ENCODE measurements at places on chromosomes 16 and 17. TPM values are rescaled to one million over a fixed set of nuclear protein-coding genes. Genes with fewer than 3 reads are reported as not detected.

CORO7 gene
- polyA plus RNA-seq: 20.3 TPM

GSG1L gene
- 0.20 TPM for polyA plus RNA-seq

KRTAP2-3 gene
- not detected for polyA plus RNA-seq

DNA sequence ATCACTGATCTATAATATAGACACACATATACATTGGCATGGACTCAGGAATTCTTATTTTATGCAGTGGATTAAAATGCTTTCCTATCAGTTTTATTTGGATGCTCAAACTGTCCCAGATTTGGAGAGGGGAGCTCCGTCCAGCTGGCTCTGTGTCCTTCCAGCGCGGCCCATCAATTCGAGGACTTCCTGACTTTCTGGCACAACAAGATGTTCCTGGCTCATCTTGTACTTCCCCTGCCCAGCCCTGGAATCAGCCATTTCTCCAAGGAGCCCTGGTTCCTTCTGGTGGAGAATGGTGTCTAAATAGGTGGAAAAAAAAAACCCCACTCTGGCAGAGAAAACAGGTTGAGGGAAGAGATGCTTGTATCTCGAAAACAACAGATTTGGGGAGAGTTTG lies 94.5 kb downstream of the CRISPLD2 start:
- no peak for DNase-seq

LRRC75A gene
- polyA plus RNA-seq: 3.9 TPM

- DNase-seq: no peak
Observed at GRCh38 chr17:82697808-82698064, 762 bp downstream of the RAB40B start.
